Psoas muscle (tissue), 8 donors: ENCODE measurements at places on chromosomes 2 and 18. TPM values are rescaled to one million over a fixed set of nuclear protein-coding genes. Genes with fewer than 3 reads are reported as not detected.

DNA sequence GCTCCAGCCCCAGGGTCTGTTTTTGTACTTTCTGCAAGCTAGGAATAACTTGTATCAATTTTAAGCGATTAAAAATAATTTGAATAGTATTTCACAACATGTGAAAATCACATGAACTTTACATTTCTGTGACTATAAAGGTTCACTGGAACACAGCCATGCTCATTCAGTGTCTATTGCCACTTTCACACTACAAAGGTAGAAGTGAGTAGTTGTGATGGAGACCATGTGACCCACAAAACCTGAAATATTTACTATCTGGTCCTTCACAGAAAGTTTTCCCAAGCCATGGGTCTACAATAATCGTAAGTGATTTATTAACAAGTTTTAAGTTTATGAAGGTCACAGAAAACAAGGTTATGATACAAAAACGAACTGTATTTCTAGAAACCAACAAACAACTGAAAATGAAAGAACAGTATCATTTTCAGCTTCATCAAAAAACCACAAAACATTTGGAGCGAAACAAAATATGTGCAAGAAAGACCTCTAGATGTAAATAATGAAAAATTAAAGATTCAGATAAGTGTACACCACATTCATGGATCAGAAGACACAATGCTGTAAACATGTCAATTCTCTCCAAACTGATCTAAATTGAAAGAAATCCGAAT lies 68.9 kb upstream of the DNER start:
- DNase-seq = no peak

The MSTN gene
- 0.56 TPM for total RNA-seq

GRCh38 chr2:130853391-130853790 lies 16.7 kb downstream of the ARHGEF4 start:
- no peak for DNase-seq

The SPDYA gene
- 0.24 TPM for total RNA-seq

GRCh38 chr2:163045830-163046229 lies 207.3 kb upstream of the KCNH7 start:
- no peak for DNase-seq

The THSD7B gene
- total RNA-seq = 0.06 TPM

The GALR1 gene
- total RNA-seq = 0.02 TPM

The CHST9 gene
- 0.11 TPM for total RNA-seq

- no peak for DNase-seq
Measured at GRCh38 chr2:56250153-56250729, 66.5 kb downstream of the CCDC85A start.

The GKN2 gene
- total RNA-seq = not detected

The UGT1A5 gene
- total RNA-seq = not detected

DNA sequence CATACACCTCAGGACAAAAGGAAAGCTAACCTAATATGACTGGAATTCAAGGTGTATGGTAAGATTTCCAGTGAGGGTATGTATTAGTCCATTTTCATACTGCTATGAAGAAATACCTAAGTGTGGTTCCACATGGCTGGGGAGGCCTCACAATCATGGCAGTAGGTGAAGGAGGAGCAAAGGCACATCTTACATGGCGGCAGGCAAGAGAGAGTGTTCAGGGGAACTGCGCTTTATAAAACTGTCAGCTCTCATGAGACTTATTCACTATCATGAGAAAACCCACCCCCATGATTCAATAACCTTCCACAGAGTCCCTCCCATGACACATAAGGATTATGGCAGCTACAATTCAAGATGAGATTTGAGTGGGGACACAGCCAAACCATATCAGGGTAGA lies 186.0 kb downstream of the PLCL1 start:
- no peak for DNase-seq

DNA sequence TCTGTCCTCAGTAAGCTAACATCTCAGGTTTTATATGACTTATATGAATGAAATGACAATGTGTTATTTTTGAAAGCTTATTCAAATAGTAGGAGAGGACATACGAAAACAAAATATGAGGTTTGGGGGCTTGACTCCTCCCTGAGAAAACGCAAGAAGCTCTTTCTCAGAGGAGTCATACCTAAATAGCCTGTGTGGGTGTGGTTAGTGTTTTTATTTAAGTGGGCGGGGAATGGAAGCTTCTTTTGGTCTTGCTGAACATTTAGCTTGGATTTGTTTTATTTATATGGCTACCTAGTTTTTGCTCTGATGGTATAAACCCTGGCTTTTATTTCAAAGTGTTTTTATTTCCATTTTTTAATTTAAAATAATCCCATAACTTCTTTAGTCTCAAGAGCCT lies 72.1 kb upstream of the DSG1 start:
- DNase-seq = no peak

DNA sequence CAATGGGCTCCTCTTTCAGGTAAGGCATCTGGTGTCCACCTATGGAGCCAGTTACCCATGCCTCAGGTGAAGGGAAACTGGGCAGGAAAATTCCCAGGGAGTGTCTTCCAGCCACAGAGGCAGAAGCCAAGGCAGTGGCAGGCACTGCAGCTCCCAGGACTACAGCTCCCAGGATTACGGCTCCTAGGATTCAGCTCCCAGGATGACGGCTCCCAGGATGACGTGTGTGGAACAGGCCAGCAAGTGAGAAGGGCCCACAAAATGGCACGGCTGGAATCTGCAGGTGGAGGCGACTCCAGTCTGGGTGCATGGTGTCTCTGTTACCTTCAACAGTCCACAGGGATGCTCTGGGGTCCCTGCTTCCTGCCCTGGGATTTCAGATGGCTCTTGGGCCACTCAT lies 92.1 kb downstream of the PTGR3 start:
- DNase-seq = no peak

The PRKAG3 gene
- 49.6 TPM for total RNA-seq

DNA sequence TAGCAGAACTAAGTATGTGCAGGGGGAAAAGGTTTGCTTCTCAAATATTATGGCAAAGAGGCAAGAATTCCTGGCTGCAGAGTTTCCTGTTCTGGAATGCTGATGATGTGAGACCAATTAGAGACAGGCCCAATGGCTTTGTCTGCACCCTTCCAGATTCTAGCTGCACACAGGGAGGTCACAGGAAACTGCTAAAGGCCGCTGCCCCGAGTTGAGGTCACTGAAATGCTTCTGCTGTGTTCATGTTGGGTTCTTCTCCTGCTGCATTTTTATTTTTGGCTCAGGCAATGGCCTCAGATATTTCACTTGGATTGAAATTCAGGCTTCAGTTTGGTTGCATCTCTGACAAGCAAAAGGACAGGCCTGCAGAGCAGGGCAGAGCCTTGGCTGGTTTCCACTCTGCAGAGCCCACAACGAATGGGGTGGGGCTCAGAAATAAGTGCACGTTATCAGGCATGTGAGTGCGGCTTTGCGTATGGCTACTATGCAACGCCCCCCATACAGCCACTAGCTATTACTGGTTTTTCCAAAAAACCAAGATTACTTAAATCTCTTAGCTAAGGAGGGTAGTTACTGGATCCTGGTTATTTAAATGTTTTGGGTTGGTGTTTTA lies 66.9 kb upstream of the FZD5 start:
- no peak for DNase-seq
